ENCODE measurements at places on chromosomes 12 and 14.

DNA sequence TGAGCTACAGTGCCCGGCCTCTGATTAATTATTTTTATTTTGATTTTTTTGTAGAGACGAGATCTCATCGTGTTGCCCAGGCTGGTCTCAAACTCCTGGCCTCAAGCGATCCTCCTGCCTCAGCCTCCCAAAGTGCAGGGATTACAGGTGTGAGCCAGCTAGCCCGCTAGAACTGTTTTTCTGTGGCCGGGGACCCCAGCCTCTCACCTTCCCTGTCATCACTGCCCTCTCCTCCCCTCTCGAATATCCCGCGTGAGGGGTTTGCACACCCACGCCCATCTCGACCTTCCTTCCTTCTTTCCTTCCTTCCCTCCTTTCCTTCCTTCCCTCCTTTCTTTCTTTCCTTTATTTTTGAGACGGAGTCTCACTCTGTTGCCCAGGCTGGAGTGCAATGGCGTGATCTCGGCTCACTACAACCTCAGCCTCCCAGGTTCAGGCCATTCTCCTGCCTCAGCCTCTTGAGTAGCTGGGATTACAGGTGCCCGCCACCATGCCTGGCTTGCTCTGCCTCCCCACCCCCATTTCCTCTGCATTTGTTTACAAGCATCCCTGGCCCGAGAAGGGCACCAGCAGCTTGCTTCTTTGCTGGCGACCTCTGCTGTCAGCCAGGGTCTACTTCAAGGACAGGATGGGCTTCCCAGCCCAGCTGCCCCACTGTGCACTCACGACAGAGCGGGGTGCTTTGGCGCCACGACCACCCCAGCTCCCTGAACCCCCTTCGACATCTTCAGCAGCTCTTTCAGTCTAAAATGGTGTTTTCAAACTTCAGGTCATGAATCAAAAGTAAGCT is 4.3 kb upstream of the TRAF3 start:
- no peak for DNase-seq

- DNase-seq, result no peak
These were observed 359.9 kb downstream of the RGS6 start for GRCh38 chr14:72291908-72292688.

DNA sequence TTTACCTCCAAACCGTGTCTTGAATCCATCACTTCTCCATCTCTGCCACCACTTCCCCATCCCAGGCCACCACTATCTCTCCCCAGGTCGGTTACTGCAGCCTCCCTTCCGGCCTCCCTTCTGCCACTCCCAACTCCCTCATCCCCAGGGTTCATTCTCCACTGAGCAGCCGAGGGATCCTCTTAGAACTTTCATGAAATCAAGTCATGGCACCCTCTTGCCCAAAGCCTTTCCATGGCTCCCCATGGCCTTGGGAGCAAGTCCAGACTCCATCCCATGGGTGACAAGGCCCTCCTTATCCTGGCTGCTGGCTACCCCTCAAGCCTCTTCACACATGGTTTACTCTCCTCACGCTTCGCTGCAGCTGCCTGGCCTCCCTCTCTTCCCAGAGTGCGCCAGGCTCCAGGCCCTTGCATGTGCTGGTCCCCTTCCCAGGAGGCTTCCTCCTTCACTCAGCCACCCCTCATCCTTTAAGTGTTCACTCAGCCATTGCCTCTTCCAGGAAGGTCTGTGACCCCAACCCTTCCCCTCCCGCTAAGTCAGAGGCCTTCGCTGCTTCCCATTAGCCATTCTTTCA is 17.9 kb upstream of the SH2B3 start:
- DNase-seq, result no peak

DNA sequence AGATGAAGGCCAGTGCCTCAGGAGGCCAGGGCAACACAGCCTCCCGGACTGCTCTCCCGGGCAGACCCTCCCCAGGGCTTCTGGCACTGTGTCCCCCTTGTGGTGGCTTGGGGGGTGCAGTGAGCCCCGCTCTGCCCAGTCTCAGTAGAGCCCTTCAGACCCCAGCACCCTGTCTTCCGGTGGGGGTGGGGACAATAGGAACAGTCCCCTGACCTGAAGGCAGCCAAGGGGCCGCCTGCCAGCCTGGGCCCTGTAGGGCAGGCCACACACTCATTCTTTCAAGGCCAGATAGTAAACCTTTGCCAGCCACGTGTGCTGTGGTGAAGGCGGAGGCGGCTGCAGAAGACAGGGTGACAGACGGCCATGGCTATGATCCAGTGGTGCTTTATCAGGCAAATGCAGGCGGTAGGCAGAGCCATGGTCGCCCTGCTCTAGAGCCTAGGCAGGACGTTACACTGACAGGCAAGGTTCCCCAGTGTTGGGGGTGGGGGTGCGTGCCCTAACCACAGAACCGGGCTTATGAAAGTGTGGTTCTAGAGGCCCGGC is 15.0 kb downstream of the ZFYVE21 start:
- no peak for DNase-seq

DNA sequence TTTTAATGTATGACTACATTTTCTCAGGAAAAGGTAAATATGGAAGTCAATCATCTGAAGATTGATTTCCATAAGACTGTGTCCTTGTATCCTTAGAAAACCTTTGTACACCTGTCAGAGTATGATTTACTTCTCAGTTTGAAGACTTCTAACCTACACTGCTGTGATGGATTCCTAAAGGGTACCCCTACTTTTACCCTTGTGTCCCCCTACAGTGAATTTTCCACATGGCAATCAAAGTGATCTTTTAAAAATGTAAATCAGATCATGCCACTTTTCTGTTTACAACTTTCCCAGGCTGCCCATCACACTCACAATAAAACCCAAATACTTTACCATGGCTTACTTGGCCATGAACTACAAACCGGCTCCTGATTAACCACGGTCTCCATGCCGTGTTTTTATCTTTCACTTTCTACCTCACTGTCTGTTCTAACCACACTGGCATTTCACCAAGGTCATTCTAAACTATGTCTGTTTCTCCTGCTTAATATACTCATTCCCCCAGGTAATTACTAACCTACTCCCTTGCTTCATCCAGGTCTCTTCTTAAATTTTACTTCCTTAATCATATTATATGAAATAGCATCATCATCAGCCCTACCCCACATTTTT is 8.1 kb downstream of the DNAI7 start:
- DNase-seq, result no peak

DNA sequence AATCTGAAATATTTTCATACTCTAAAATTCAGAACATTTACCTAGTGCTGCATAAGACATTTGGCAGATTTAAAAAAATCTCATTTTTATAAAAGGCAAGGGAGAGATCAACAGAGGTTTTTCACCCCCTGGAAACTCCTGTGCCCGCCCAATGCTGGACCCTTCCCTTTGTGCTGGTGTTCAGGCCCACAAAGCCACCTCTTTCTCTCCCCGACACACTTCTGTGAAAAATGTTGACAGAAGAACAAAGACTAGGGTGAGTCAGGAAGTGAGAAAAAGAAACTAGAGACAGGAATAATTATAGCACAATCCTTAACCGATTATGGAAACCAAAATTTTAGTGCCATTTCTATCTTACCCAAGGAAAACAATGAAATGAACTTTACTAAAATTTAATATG is 197.7 kb upstream of the STXBP6 start:
- no peak for DNase-seq

DNA sequence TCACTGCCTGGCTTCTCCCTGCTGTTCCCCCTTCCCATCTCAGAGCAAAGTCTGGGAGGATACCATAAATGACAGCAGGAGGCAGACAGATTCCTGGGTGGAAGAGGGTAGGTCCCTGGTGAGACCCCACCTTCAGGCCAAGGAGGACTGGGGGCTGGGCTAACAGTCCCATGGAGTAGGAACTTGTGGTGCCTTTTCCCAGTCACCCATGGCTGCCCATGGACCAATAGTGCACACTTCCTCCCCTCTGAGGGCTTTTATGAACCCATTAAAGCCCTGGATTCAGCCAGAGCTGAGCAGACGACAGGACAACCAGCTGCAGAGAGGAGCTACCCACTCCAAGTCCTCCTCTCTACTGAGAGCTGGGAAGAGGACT is 36.6 kb upstream of the OR5AU1 start:
- no peak for DNase-seq

DNA sequence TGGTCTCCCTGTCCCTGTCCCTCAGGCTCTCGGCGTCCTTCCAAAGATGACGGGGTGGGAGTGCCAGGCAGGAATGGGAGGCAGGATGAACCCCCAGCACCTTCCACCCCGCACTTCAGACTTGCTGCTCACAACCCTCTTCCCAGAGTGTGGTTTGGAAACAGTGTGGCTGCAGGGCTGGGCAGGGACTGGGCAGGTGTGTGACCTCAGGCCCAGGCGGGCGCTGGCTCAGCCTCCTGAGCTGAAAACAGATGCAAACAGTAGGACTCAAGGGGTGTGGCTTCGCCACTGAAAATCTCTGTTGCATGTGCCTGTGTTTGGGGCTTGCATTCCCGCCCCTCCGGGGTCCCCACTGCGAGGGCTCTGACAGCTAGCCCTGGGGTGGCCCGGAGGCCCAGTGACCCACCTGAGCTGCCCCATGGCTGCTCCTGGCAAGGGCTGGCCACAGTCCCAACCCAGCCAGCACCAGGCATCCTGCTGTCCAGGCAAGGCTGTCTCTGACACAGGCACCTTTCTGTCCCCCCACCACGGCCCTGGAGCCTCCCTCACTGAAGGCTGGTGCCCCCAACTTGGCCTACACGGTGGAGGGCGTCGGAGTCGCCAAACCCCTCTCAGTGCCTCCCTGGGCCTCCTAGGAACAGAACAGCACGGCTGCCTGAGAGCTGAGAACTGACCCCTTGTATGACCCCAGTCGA is 46.1 kb downstream of the BEGAIN start:
- no peak for DNase-seq

DNA sequence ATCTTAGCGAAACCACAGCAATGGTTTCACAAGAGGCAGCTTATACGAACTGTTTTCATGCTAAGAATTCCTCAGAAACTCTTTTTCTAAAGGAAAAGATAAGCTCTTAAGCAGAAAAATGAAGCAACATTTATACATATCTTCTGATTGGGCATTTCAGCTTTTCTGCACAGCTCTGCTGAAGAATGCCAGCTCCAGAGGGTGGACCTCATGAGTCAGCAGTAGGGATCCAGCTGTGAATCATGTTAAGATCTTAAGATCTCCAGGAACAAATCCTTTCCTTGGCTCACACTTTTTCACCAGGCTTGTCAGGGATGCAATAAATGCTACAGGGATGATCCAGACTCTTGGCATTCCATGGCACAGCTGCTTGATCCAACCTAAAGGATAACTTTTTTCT is 477.1 kb upstream of the CCDC196 start:
- no peak for DNase-seq

DNA sequence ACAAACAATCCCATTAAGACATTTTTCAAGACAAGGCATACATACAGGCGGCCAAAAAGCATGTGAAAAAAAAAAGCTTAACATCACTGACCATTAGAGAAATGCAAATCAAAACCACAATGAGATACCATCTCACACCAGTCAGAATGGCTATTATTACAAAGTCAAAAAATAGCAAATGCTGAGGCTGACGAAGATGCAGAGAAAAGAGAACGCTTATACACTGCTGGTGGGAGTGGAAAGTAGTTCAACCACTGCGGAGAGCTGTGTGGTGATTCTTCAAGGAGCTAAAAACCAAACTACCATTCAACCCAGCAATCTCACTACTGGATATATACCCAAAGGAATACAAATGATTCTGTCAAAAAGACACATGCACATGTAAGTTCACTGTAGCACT is 216.7 kb downstream of the FOXG1 start:
- no peak for DNase-seq

GRCh38 chr12:87317302-87317701 is 711.9 kb downstream of the C12orf50 start:
- no peak for DNase-seq

GRCh38 chr12:104958001-104958804 is at the start of gene SLC41A2:
SLC41A2 (minus strand) TSS chr12:104958290; CDS start chr12:104928527, 29,763 bp downstream.
- DNase-seq, result no peak

- no peak for DNase-seq
These were observed 44.7 kb downstream of the RIMKLB start for GRCh38 chr12:8742501-8742900.

GRCh38 chr14:35229792-35230089 is 62.4 kb upstream of the PSMA6 start:
- no peak for DNase-seq

DNA sequence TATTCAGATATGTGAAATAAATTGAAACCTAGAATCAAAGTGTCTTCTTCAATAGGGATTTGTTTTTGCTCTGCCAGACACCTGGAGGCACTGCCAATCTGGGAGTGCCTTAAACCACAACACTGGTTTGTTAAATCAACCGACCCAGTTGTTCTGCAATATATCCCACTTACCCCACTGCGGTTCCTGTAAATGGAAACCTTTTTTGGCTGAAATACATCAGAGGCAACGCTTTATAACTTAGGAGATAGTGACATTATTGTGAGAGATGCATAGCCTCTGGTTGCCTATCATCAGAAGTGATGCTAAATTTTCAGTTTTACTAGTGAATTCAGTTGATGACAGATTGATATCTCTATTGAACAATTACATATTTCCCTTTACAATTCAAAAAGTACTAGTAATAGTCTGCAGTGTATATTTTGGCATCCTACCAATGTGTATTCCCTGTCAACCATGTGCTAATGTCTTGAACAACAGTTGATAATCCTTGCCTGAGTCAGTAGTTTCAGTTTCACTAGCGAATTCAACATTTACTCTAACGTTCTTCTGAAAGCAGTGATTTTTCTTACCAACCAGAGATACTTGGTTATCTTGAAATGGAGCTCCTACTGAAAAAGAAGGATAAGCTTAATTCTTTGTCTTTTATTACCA is 30.5 kb downstream of the PPP2R5C start:
- peak; percentile 45 for DNase-seq

GRCh38 chr12:76080729-76081415 is 3.6 kb downstream of the NAP1L1 start:
- DNase-seq, result no peak

DNA sequence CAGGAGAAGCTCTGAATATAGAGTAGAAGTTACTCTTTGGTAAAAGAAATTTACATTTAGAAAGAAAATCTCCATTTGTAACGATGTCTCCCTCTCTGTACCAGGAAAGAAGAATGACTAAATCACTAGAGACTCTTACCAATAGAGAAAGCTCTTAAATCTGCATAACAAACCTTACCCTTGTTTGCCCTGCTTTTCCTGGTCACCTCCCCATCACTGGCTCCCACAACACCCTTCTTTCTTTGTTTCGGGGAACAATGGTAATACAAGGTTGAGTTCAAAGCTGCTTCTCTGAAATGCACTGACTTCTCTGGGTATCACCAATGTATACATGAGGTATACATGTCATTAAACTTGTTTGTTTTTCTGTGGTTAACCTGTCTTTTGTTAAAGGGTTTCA is 351.1 kb upstream of the FLRT2 start:
- DNase-seq, result no peak

GRCh38 chr12:63075376-63076060 is 75.5 kb downstream of the AVPR1A start:
- DNase-seq, result no peak

- DNase-seq, result no peak
These were observed at the start of gene JAG2 for GRCh38 chr14:105168496-105168978. JAG2 (minus strand) TSS chr14:105168776; CDS start chr14:105168420, 356 bp downstream.

All from NCI-H2029 treated with DMSO at 0.1 percent for 48 hours (cell line).